HT-29 (cell line): ENCODE measurements at places on chromosomes 12 and 14. TPM values are rescaled to one million over a fixed set of nuclear protein-coding genes. Genes with fewer than 3 reads are reported as not detected.

- no peak for DNase-seq
These were observed 50.5 kb downstream of the LIMA1 start for GRCh38 chr12:50232771-50233209.

The GLIPR1 gene
- total RNA-seq, result 0.52 and 1.2 TPM in 2 replicates

GRCh38 chr12:39627914-39628313 is 8.3 kb upstream of the ABCD2 start:
- DNase-seq, result no peak

The CRY1 gene
- total RNA-seq, result 24.4 and 27.1 TPM in 2 replicates

The RFLNA gene
- total RNA-seq, result not detected in 2 replicates

The DCAF4 gene
- 13.4 and 18.0 TPM in 2 replicates for total RNA-seq

- DNase-seq, result no peak
These were observed 182.6 kb downstream of the PHLDA1 start for GRCh38 chr12:75848961-75849360.

The SYNDIG1L gene
- total RNA-seq, result not detected in 2 replicates

DNA sequence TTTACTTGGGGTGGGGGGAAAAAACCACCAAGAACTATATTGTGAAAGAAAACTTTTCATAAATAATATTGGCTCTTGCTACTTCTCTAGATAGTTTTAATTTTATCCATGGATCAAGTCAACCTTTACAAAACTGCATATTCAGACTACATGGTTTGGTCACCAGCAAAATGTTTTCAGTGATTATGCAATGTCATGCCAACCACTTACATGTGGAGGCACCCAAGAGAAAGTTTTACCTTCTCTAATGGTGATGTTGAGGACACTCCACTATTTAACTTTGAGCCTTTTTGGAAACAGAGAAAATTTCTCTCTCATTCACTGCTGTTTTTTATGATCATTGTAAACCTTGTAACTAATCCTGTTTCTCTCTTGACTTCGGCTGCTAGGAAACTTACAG is 21.6 kb downstream of the PLCZ1 start:
- no peak for DNase-seq

The ENDOU gene
- not detected in 2 replicates for total RNA-seq

The B4GALNT3 gene
- total RNA-seq, result 25.5 and 30.8 TPM in 2 replicates

The LUM gene
- total RNA-seq, result 0.10 and 0.63 TPM in 2 replicates

DNA sequence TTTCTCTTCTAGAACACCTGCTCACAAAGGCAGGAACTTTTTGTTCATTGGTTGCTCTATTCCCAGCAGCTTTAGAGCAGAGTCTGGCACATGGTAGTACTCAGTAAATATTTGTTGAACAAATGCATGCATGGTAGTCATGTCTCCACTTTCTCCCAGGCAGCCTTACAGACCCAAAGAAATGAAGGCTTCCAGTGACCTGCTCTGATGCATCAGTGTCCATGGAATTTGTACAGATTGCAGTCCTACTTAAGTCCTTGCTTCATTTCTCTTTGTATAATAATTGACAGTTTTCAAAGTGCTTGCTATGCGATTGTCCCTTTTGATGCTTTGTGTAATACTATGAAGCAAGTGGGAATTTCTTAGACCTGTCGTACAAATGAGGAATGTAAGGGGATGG is 119.6 kb downstream of the DERA start:
- DNase-seq, result no peak

The STAT6 gene
- 114 and 125 TPM in 2 replicates for total RNA-seq

- no peak for DNase-seq
These were observed 146.1 kb downstream of the PAX9 start for GRCh38 chr14:36807727-36808126.

DNA sequence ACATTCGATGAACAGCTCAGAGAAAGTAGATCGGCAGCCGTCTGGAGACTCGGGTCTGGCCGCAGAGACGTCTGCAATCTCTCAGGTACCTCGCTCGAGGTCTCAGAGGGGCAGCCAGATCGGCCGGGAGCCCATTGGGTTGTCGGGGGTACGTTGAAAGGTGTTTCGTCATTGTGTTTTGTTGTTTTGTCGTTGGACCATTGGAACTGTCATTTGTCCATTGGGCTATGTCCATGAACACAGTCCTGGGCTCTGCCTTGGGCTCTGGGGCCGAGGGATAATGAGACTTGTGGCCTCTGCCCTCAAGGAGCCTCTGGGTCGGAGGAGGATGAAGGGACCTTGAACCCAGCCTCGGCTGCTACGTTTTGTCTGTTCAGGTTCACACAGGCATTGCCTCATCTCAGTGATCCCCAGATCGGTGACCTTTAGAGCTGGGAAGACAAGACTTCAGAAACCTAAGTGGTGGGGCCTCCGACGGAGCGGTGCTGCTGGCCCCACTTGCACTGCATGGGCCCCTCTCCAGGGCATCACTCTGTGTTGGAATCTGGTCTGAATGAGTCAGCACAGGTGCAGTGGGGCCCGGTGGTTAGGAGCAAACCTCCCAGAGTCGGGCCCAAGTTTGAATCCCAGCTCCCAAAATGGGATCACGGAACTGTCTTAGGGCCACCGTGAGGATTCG is 23.6 kb upstream of the MLXIP start:
- no peak for DNase-seq

DNA sequence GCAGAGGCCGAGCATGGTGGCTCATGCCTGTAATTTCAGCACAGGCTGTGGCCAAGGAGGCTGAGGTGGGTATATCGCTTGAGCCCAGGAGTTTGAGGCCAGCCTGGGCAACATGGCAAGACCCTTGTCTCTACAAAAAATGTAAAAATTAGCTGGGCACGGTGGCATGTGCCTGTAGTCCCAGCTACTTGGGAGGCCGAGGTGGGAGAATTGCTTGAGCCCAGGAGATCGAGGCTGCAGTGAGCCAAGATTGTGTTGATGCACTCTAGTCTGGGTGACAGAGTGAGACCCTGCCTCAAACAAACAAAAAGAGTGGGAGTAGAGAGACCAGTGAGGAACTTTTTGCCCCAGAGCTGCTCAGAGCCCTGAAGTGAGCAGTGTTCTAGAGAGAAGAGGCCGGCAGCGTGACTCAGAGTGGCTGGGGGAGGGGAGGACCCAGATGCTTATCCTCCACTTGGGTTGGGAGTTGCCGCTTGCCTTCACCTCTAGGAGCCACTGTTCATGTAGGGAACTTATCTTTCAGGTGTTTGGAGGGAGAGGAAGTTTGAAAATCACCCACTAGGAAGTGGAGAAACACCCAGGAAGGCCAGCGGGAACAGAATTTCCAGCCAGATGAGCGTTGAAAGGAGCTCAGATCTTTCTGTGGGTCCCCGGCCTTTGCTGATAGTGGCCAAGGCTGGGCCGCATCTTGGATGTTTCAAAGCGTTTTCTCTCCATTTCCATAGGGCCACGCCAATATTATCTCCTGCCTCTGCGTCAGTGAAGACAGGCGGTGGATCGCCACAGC is 15.3 kb downstream of the CFAP251 start:
- peak; percentile 24 for DNase-seq

GRCh38 chr14:23512156-23512555 is 39.4 kb downstream of the ZFHX2 start:
- no peak for DNase-seq

DNA sequence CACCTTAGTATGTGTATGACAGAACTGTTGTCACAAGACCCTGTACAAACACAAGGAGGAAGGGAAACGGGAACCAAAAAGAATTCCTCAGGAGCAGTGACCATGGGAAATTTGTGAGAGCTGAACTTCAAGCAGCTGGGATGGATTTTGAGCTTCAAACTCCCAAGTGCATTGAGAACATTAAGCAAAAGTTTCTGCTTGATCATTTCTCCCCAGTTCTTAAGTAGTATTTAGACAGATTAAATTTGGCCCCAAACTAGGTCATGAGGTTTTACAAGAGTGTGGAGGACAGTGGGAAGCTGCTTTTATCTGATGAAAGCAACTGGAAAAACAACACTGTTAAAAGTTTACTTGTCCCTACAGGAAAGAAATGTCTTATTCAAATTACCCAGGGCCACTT is 206.0 kb upstream of the DCN start:
- DNase-seq, result no peak

DNA sequence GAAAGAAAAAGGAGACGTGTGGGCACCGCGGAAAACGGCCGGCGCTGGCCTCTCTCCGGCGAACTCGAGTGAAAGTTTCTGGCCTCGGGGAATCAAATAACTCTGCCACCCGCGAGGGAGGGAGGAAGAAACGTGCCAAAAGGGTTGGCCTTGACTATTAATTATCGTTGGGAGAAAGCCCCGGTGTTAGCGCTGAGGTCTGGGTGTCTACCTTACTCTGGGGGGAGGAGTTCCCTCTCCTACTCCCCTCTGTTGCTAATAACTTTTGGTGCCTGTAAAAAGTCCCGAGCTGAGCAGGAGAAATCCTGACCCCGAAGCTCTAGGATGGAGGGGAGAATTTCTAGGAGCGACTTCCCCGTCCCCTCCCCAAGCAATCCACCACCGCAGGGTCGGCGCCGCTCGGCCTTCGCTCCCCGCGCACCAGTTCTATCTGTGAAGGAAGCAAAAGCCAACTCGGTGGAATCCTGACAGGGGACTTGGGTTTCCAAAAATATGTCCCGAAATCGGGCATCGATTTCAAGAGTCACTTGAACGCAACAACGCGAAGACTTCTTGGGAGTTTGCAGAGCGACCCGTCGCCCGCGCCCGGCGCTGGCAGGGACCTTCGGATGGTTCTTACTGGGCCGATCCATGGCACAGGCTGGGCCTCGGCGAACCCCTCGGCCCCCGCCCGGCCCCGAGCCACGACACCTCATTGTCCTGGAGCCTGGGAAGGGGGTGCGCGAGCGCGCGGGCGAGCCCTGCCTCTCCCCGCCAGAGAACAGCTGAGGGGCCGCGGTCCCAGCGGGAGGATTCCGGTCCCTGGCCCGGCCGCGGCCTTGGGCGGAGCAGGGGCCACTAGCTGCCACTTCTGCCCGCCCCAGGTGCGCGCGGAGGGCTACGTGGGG is 1.7 kb downstream of the OTX2 start:
- no peak for DNase-seq

- peak; percentile 69 for DNase-seq
These were observed 124.4 kb upstream of the KRR1 start for GRCh38 chr12:75635606-75636444.

DNA sequence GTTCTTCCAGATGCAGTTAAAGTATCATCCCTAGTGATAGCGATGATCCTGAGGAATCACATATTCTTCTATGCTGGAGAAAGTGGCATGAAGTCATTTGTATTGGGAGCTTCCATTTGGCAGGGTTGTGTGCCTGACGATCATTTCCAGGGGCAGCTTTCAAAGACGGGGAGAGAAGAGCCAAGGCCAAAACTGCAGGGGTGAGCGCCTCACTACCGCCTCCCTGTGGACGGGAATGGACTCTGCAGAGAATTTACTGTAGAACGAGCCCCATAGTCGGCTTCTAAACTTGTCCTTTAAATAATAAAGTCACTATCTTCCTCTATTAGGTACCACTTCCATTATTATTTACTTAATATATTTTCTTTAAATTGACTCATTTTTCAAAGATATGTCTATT is 555.9 kb upstream of the TMEM132C start:
- no peak for DNase-seq

- DNase-seq, result peak; percentile 41
These were observed 349.7 kb downstream of the NRXN3 start for GRCh38 chr14:78519863-78520262.

DNA sequence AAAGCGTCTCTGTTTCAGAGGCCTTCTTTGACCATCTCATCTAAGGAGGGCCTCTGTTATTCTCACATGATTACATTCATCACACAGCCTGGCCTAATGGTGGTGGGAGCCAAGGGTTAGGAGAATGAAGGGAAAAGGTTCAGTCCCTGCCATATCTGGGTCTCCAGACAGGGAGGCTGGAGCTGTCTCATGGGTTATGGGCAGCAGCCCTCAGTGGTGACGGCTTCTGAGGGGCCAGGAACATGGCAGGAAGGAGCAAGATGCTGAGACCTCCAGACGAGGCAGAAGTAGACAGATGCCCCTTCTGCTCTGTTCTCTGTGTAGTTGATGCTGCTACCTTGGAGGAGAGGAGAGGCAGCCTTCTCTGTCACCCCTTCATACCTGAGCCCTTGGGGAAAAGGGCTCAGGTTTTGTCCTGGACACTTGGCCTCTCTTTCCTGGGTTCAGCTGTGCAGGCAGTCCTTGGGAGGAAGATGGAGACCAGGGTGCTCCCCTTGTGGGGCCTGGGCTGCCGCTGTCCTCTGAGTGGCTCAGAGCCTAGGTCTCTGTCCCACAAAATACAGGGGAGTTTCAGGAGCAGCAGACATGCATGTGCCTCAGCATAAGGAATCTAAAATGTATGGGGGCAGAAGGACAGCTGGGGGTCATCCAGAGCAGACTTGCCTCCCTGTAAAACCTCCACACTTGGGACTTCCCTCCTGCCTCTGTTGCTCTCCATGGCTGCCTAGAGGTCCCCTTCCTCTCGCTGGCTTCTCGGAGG is 3.6 kb downstream of the IFI27L2 start:
- DNase-seq, result no peak

- no peak for DNase-seq
These were observed 4.3 kb downstream of the IRF2BPL start for GRCh38 chr14:77024171-77024691.

DNA sequence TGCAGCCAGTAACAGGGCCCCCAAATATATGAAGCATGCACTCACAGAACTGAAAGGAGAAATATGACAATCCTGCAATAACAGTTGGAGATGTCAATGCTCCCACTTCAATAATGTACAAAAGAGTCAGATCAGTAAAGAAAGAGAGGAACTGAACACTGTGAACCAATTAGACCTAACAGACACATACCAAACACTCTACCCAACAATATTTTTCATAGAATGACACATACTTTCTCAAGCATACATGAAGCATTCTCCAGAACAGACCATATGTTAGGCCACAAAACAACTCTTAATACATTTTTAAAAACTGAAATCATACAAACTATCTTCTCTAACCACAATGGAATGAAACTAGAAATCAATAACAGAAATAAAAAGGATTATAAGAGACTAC is 80.2 kb downstream of the ELK3 start:
- no peak for DNase-seq

DNA sequence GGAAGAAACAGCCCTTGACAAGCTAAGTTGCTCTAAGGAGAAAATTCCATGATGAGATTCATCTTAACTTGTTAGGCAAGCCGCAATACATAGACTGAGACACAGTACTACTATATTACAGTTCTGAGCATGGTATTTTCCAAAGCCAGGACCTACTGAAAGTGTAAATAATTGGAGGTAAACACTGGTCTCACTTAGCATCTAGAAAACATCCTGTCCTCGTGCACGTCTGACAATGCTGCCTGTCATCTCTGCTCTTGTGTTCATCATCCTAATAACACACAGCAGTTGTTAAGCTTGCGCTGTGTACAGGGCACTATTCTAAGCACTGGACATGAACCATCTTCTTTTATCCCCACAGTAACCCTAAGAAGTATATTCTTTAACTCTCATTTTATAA is 64.2 kb downstream of the GNG2 start:
- DNase-seq, result no peak
